ENCODE measurements at places on chromosomes 3 and 15. TPM values are rescaled to one million over a fixed set of nuclear protein-coding genes. Genes with fewer than 3 reads are reported as not detected.

DNA sequence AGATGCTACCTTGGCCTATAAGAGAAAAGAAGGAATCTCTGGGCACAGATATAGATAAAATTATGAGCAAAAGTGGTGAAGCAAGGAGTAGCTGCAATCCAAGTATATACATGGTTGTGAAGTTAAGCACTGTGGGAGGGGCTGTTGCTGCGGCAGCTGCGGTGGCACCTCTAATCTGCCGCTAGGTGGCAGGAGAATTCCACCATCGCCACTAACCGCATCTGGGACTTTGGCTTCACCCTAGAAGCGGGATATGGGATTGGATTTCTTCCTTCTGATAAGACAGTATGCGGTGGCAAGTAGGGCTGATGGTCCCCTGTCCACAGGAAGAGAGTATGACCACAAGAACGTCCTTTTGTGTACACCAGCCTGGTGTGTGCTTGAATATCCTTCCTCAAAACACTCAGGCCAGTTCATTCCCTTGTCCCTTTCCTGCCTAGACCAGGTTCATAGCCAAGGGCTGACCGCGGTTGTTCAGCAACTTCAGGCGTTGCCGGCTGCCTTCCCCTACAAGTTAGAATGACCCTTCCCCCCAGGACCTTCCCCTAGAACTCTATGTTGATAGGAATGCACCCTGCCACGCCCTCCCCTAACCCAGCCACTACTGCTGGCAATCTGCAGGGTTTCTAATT, 5.1 kb downstream of the MAGEL2 start:
- DNase-seq = peak; percentile 71

Gene LRRK1
- 0.82 TPM for total RNA-seq

Gene ZMAT3
- 6.1 TPM for total RNA-seq

DNA sequence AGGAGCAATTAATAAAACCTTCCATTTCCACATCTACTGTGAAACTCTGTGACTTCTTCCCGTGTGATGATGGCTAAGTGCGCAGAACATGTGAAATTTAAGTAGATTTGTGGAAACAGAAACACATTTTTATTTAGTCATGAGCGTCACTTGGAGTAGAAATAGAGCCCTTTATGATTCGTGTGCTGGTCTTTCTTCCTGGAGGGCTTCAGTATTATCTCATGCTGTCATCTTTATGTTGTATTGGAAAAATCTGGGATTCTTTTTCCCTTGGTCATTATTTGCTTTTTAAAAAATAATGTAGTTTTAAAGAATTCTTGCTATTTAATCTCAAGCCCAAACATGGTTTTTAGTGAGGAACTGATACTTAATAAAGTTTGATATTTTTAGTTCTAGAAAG, 284.0 kb upstream of the CTDSPL start:
- DNase-seq = no peak

Gene SQOR
- 2.9 TPM for total RNA-seq

Gene ISL2
- total RNA-seq = not detected

DNA sequence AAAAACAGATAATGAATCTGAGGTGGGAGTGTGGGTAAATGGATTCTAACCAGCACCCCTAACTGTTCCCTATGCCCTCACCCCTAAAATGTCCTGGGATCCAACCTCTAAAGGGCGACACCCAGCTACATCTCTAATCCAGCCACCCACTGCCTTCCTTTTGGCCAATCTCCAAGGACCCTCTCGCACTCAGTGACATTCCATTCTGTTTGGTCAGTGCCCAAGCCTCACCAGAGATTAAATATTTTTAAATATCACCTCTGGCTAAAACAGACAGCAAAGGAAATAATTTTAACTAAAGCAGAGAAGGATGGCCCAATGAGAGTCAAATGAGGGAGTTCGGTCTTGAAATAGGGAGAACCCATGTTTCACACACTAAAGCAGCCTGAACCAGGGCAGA, 19.9 kb upstream of the SCN10A start:
- no peak for DNase-seq

Gene SAMD7
- total RNA-seq = not detected

Gene TMEM108
- total RNA-seq = 18.3 TPM

- no peak for DNase-seq
These were observed 28.1 kb upstream of the SYNM start for GRCh38 chr15:99076555-99077308.

Gene MYLK
- 6.1 TPM for total RNA-seq

Gene PPP4R2
- total RNA-seq = 137 TPM

DNA sequence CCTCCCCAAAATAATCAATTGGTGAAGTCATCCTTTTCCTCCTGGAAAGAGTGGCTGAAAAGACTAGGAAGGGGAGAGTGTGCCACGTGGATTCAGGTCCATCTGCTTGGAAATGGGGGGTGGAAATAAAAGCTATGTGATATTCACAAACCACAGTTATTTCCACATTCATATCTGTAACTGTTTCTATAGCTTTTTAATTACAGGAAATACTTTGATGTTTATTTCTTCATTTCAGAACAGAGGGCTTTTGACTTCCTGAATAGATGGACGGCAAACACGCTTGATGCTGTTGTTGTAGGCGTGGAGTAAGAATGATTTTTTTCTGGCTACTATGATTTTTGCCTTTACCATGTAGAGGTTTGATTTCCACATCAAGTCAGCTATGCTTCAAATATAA, 10.1 kb downstream of the AADACL2 start:
- DNase-seq = no peak

Gene C3orf22
- not detected for total RNA-seq

Gene CLEC3B
- 24.1 TPM for total RNA-seq

Gene MUC4
- 0.41 TPM for total RNA-seq

GRCh38 chr15:70240082-70240481, 142.4 kb upstream of the TLE3 start:
- DNase-seq = no peak

GRCh38 chr15:91947683-91948608, 94.4 kb downstream of the SLCO3A1 start:
- DNase-seq = no peak

DNA sequence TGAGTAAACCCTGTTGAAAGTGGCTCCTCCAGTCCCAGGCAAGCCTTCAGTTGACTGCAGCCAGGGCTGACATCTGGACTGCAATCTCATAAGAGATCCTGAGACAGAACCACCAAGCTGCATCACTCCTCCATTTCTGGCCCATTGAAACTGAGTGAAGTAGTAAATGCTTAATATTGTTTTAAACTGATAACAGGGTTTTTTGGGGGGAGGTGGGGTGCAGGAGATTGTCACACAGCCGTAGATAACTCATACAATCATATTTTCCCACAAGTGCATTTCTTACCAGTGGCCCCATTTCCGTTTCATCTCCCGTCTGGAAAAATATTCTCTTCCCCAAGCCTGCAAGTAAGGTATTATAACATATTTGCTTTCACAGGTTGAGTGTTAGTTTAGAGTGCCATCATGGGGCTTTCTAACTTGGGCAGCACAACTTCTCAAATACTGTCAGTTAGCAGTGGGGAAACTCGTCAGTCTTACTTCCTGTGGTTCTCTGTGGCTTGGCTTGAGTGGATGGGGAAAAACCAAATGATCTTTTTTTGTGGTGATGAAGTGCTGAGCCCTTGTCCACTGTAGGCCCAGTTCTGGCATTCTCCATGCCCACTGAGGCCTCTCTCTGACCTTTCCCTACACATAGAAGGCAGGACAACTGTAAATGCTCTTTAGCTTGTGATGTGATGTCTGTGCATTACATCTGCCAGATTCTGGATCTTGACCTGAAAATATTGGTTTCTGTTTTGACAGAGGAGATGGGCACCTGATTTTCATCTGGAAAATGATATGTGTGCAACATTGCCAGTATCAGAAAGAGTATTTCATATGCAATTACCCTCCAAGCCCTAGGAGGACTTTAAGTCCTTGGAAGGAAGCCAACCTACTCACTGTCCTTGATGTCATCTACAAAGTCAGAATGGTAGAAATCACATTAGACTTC, 90.1 kb upstream of the BHLHE40 start:
- DNase-seq = no peak

DNA sequence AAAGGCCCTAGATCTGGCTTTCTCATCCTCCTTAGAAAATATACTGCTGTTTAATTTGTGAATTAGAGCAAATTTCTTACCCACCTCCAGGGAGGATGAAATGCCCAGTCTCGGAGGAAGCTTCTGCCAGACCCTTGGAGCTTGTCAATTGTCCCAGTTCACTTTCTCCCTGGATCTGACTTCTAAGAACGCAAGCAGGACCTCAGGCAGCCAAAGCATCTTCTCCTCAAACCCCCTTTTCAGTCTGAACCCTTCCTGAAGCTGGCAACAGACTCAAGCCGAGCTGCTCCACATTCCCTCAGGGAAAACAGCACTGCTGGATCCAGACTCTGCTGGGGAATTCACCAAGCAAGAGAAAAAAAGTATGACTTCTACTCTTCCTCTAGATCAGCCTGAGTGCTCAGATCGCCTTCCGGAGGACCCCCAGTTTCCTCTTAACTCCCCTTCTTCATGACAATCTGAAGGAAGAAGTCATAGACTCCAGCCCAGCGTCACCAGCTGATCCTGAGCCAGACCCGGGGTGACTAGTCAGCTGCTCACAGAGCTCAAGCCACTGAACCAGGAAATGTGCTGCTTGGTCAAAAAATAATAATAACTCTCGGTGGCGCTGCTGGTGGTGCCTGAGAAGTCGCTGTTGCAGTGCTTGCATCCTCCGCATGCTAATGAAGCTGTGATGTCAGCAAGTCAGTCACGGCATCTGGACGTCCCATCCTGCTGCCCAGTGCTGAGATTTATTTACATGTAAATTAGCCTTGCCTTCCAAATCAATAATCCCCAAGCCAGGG, at the start of gene PRICKLE2:
Gene PRICKLE2, minus strand, starts transcription at position 641 of the 785 bp plus-strand sequence. CDS start 26,539 bp downstream, outside the sequence.
- DNase-seq = peak; percentile 60

Gene CHRD
- 2.0 TPM for total RNA-seq

DNA sequence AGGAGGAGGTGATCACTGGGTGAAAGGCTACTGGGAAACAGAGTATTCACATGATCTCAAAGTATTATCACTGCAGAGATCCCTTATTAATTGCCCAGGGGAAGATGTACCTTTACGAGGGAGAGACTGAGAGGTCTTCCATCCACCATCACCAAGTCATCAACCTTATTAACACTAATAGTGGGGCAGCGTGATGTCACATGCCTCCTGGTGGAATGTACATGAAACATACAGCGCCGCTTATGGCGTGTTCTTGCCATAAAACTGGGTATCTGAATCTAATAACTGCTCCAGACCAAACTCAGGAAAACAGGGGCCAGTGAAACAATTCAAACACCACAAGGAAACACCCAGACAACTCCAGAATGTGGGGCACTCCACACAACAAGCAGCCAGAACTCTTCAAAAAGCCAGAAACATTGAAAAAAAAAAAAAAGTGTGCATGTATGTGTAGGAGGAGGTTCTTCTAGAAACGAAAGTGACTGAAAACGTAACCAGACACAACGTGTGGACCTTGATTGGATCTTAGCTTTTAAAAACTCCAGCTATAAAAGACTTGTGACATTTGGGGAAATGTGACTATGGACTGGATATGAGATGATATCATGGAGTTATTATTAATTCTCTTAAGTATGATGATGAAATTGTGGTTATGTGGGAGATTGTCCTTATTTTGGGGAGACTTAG, 4.6 kb downstream of the STIMATE start:
- no peak for DNase-seq

- DNase-seq = no peak
These were observed 3.1 kb downstream of the RBP2 start for GRCh38 chr3:139473155-139473771.

GRCh38 chr3:156563900-156564682, 9.2 kb upstream of the SSR3 start:
- no peak for DNase-seq

DNA sequence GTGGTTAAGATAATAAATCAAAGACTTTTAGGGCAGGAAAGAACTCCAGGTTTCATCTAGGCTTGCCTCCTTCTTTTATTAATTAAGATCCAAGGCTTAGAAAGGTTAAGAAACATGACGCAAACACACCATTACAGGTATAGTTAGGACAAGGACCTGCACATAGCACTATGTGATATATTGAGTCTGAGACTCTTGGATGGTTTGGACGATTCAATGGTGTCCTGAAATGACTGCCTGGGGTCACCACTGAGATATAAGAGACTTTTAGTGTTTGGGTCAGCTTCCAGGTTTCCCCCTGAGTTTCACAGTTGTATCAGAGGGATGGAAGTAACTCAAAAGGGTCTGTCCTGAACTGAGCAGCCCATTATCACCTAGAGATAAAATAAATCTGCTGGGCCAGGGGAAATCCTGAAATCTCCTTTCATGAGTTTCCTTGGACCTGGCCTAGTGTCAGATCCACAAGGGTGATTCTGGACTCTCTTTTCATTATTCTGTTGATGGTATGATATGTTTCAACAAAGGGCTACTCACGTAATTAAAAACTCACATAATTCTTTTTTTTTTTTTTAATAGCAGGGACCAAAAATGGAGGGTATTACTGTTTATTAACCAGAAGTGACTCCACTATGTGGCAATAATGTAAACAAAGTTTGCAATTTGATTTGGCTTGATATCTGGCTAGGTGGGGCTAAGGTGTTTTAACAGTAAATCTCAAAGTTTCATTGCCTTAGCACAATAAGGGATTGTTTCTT, 55.6 kb upstream of the ADGRG7 start:
- DNase-seq = no peak

DNA sequence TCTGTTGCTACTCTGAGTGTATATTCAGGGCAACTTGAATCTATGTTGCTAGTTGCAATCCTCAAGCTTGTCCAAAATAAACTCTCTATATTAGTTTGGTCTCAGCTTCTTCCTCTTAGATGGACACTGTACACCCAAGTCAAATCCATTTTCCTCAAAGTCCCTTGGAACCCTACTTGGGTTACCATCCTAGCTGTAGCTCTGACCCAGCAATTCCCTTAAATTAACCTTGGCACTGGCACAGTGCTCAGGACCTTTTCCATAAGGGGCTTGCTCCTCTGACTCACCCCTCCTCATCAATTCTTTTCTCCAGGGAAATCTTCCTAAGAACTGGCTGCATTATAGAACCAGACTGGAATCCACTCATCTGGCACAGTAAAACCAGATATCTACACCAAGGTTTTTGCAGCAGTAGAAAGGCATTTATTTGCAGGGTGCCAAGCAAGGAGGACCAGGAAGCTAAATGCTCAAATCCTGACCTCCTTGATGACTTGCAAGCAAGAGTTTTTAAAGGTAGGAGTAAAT, 44.9 kb upstream of the B3GALNT1 start:
- no peak for DNase-seq

DNA sequence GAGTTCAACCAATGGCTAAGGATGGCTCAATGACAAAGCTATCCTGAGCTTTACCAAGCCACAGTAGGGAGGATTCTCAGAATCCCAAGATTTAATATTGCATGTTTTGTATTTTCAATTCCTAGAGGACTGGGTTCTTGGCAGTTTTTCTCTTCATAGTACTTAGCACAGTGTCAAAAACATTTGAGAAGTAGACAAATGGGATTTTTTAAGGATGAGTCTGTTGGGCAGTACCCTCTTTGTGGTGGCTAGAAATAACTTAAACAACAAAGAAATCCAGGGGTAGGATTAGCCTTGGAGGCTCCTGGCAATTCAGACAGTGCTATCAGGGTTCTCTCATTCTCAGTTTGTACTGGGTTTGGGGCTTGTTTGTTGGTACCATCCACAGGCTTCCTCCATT, 212.8 kb upstream of the RORA start:
- DNase-seq = no peak

- DNase-seq = no peak
These were observed 40.9 kb downstream of the SNX4 start for GRCh38 chr3:125479091-125479490.
